ENCODE measurements at places on chromosomes 5 and 9.

- no peak for DNase-seq
Observed at GRCh38 chr5:71632168-71632567, 45.0 kb downstream of the MCCC2 start.

GRCh38 chr9:94018628-94019027, 63.5 kb upstream of the BARX1 start:
- DNase-seq: no peak

GRCh38 chr5:178671602-178672144, 44.8 kb upstream of the CLK4 start:
- no peak for DNase-seq

DNA sequence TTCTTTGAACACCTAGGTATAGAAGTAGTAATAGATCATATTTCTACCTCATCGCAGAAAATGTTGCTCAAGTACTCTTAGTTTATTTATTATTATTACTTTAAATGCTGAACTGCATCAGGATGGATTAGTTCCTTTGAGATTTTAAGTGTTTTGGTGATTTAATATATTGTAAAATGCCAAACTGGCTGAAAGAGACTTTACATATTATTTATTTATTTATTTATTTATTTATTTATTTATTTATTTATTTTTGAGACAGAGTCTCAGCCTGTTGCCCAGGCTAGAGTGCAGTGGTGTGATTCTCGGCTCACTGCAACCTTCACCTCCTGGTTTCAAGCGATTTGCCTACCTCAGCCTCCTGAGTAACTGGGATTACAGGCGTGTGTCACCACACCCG, 42.3 kb downstream of the LMNB1 start:
- no peak for DNase-seq

GRCh38 chr9:123087359-123087888, 54.0 kb downstream of the GPR21 start:
- no peak for DNase-seq

DNA sequence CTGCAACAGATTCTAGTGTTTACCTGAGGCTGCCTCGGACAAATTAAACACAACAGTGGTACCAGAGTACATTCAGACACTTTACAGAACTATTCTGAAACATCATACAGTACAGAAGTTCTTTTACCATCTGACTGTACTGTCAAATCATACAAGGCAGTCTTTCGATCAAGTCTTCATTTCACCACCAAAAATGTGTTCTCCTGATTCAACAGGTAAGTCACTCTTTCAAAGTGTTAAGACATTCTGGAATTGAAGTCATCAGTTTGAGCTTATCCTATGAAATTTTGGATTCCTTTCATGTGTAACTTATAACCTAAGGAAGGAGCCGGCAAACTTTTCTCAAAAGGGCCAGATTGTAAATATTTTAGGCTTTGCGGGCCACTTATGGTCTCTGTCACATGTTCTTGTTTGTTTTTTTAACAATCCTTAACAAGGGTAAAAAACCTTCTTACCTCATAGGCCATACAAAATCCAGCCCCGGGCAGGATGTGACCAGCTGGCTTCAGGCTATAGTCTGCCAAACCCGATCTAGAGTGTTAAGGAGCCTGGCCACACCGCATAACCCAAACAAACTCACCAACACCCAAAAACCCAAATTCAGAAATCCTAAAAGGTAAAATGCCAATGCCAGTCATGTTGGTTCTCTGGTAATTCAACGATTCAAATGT, 151.6 kb downstream of the DENND1A start:
- DNase-seq: no peak

DNA sequence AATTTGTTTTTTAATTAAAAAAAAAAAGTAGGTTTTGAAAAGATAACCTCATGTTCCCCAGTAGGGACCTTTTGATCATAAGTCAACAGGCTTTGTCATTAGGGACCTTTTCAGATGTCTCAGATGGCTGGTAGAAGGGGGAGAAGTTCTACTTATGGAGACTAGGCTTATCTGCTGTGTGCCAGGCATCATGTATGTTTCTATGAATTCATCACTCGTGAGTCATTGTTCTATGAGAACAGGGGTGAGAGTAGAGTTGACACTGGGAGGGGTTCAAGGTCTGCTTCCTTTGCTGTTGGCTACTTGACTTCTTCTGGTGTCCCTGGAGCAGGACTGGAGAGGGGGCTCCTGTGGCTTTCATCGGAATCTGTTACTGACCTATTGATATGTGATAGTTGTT, 138.8 kb downstream of the KDM4C start:
- no peak for DNase-seq

DNA sequence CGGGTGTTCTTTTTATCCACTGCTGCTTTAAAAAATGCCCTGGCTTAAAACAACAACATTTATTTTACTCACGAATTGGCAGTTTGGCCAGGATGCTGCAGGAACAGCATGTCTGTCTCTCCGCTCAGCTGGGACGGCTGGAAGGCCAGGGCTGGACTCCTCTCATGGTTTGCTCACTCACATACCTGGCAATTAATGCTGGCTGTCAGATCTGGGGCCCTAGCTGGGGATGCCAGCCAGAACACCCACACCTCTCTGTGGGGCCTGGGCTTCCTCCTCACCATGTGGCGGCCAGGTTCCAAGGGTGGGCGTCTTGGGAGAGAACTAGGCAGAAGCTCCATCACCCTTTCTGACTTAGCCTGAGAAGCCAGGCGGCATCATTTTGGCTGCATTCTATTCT, 189.1 kb upstream of the IL12B start:
- DNase-seq: no peak

DNA sequence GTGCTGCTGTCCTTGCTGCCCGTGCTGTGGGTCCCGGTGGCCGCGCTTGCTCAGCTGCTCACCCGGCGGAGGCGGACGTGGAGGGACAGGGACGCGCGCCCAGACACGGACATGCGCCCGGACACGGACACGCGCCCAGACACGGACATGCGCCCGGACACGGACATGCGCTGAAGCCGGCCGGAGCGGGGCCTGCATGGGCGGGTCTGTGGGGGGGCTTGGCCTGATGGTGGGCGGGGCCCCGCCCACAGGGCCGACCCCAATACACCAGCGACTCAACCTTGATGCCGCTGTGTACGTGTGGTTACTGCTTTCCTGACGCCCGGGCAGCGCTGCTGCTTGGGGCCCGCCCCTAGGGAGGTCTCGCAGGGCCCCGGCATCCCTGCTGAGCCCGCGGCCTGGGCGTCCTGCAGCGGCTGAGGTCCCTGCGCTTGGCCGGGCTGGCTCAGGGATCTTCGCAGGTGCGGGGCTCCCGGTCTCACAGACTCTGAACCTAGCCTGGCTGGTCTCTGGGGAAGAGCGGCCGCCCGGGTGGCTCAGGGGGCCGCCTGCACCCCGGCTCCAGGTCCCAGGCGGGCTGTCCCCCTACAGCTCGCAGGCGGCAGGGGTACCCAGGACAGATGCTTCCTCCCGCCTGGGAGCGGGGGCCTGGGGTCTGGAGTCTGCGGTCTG, 20.9 kb downstream of the SLC6A18 start:
- DNase-seq: no peak

DNA sequence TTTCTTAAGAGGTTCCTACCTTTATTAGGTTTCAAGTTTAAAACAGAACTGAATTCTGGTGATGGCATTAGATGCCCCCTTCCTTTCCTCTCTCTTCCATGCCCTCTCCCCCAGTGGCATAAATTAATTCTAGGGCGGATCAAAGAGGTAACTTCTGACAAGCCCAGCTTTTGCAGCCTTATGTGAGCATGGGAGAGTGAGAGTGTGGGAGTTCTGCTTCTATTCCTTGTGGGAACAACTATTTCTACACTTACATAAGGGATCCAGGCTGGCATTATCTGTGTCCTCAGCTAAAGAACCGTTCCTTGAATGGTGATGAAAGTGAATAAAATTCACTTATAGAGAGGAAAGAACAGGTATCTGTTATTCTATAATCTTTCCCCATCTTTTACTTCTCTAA, 437.6 kb downstream of the KIF4B start:
- no peak for DNase-seq

DNA sequence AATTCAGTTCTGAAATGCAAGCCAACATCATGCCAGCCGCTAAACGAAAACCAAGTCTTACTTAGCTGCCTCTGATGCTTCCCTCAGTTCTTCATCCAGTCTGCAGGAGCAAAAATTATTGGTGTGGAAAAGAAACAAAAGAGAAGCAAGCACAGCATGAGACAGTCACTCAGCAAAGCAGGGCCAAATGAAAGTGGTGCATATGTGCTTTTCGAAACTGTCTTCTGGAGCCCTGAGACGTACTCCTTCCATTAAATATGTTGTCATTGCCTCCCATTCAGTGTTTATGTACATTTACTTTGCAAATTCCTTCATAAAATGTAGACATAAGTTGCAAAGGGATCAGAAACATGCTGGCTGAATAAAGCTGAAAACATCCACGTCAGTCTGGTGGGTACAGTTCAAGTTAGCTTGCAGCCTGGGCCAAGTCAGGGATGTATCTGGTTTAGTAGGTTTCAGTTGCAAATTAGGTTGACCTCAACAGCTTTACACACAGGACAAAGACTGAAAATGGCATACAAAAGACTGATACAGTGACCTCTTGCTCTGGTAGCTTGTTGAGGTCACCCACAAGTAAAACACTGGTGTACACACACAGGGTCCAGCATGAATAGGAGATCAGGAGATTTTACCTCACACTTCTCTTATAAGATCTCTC, 139.7 kb upstream of the PCA3 start:
- no peak for DNase-seq

- no peak for DNase-seq
Observed at GRCh38 chr5:1640421-1640881, 116.7 kb upstream of the LPCAT1 start.

- DNase-seq: no peak
Observed at GRCh38 chr5:119315516-119315949, 40.3 kb upstream of the TNFAIP8 start.

DNA sequence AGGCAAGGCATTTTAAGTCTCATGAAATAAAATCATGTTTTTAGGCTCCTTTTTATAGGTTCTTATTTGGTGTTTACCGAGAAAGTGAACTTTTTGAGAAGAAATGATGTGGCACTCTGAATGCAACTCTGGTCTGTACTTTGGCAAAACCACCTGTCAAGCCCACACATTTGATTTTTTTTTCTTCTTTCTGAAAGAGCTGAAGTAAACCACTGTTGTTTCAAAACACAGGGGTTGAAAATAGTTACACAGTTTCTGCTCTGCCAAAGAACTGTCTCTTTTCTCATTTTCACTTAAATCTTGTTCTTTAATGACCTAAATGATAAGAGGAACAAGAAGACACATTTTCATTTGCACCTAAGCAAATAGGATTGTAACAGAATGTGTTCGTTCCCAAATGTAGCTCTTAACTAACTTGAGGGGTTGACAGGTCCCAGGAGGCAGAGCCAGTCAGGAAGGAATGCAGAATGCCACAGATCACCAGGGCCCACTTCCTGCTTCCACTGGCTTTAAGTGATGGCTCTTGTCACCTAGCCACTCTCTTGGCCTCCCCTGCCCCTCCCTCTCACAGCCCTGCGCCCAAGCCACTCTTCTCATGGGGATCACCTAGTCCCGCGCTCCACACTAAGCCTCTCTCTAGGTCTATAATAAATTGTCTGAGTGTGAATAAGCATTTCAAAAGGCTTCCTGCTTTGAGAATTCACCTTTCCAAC, 47.3 kb downstream of the MED27 start:
- DNase-seq: no peak

GRCh38 chr9:37201581-37201980, 81.2 kb downstream of the ZCCHC7 start:
- no peak for DNase-seq

GRCh38 chr9:8686516-8686915, 886.9 kb upstream of the DMAC1 start:
- DNase-seq: no peak

GRCh38 chr9:12516573-12516972, 176.6 kb upstream of the TYRP1 start:
- no peak for DNase-seq

DNA sequence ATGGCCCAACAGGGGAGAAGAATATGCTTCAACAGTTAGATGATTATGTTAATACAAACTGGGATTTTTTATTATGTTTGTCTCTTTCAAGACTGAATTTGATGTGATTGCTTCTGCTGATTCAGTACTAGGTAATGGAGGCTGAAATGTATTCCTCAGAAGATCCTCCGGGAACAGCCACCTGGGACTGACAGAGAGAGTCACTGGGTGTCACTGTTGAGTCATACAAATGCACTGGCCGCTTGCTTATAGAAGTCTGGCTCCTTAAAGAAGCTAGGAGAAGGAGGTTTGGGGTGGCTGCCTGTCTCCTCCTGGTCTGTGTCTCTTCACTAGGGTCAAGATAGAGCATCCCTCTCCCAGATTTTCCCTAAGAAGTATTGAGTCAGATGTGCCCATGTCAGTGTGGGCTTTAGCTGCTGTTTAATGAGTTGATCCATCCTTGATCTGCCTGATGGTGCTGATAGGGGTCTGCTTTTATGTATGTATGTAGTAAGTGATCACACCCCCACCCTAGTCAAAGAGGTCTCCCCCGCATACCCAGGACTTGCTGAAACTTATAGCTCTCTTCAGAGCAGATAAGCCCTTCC, 773.4 kb downstream of the BRINP1 start:
- no peak for DNase-seq

- no peak for DNase-seq
Observed at GRCh38 chr9:94277885-94278536, 18.9 kb downstream of the ZNF169 start.

- no peak for DNase-seq
Observed at GRCh38 chr9:136508729-136509500, 26.1 kb upstream of the SEC16A start.

DNA sequence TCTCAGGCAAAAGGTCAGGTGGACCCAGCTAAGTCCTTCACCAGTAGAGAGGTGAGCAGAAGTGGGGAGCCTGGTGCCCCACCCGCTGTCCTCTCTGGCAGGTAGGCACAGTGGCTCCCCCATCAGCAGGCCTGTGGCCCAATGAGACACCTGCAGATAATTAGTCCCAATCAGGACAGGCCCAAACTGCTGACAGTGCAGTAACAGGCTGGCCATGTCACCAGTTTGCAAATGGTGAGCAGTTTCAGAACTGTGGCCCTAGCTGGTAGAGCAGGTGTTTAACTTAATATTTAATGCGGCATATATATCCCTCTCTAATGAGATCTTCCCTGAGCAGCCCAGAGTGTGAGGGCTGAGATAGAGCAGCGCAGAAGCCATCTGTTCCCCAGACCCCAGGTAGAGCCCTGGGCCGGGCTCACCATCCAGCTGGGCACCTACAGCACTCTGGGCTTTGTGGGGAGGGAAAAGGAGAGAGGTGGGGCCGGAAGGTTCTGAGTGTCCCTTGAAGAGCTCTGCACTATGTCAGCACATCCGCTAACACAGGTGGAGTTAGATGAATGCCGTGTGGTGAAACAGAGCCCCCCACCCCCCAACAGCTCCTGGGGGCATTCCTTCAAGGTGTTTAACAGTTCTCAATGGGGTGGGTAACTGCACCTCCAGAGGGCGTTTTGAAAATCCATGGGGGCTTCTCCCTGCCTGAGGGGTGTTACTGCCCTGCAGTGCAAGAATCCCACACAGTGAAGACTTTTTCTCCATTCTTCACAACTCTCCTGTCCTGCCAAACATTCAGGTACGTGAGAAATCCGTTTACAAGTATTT, 120.5 kb downstream of the PAX5 start:
- DNase-seq: no peak

GRCh38 chr5:156991714-156992113, 28.7 kb upstream of the TIMD4 start:
- no peak for DNase-seq

GRCh38 chr9:115540091-115540490, 422.1 kb upstream of the TNC start:
- DNase-seq: no peak

GRCh38 chr5:129022599-129022998, 57.3 kb downstream of the SLC27A6 start:
- no peak for DNase-seq

Measured in activated CD4-positive, alpha-beta T cell treated with anti-CD3 and anti-CD28 coated beads for 24 hours (primary cell).